B cell (primary cell): ENCODE measurements at places on chromosomes 6 and 20.

DNA sequence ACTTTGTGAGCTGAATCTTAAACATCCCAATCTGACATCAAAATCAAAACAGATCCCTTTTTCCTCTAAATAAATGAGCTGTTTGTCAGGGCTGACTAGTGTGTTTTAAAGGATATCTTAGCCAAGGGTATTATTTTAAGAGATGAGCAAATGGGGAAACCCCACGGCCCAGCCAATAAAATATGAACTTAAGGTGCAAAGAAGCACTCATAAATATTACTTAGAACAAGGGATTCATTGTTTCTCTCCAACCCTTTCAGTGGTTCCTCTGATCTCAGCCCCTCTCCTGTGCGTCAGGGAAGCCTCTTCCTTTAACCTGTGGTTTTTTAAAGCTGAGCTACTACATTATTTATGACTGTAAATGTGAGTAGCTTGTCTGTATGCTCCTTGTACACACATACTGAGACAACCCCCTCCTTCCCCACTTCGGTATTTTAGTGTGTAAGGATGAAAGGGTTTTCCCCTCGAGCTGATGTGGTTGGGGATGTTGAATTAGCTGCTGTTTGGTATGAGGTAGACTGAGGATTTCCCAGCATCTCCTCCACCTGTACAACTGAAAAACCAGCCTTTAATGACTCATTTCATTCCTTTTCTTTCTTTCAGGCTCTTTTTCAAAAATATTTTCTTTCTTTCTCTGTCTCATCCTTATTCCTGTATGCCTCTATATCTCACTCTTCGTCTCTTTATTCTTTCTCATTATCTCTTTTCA is 6.5 kb downstream of the BMP5 start:
- DNase-seq = no peak

GRCh38 chr6:108562503-108562993 is 1.8 kb downstream of the FOXO3 start:
- peak; percentile 31 for DNase-seq

DNA sequence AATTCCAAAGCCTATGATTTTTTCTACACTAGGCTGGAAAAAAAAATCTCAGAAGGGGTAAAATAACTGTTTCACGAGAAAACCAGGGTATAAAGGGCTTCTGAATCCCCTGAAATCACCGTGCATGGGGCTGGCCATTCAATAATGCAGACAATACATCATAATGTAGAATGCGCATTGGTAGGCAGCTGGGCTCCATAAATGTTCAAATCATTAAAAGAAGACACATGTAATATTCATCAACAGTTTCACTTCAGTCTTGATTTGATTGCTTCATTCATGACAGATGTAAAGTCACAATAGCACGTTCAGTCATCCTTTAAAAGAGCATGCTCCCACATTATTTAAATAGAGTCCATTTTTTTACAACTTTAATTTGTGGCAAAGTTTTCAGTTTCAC is 20.5 kb downstream of the PTCHD4 start:
- no peak for DNase-seq

- DNase-seq = peak; percentile 71
These were observed 878 bp downstream of the HLA-C start for GRCh38 chr6:31270788-31271640.

- no peak for DNase-seq
These were observed 39.6 kb upstream of the STX16 start for GRCh38 chr20:58611236-58612030.

DNA sequence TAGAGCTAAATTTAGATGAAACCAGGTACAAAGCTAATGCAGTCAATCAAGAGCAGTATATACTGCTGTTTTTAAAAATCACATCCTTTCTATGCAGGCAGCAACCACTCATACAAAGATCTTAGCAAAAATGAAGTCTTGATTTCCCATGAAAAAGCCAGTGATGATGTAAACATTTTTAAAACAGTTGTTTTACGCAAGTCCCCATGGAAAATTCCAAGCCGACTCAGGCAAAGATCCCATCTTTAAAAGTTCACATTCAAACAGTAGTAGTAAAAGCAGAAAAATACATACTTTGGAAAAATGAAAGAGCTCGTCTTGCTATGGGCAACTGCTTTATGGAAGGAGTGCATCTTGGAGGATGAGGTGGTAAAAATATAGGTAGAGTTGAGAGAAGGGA is 84.0 kb downstream of the RCAN2 start:
- DNase-seq = no peak

DNA sequence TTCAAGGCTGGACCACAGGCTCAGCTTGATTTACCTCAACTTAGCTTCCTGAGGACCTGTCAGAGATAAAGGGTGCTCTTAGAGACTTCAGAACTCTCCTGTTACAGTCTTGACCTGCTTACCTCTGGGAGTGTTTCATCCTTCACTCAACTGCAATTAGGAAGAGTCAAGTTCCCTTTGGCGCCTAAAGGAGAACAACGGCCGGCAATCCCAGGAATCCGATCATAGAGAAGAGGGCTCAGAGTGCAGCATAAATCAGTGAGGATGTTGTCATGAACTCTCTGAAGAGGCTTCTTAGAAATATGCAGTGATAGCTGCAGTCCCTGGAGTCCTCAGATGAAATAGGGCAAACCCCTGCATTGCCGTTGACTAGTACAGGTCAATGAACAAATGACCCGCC is 36.4 kb downstream of the LYRM2 start:
- DNase-seq = no peak

DNA sequence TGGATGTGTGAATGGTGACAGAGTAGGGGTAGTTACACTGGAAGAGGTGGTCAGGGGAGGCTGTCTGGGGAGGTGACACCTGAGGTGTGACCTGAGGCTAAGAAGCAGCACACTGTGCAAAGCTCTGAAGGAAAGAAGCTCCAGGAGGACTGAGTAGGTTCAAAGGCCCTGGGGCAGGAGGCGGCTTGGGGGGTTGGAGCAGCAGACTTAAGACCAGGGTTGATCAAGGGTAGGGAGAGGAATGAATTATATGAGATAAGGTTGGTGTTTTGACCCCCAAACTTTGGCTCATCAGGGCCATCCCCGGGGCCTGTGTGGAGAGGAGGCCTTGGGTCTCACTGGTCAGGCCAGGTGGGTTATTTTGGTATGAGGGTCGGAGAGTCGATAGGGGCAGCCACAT is 166.1 kb downstream of the GRM4 start:
- DNase-seq = no peak

DNA sequence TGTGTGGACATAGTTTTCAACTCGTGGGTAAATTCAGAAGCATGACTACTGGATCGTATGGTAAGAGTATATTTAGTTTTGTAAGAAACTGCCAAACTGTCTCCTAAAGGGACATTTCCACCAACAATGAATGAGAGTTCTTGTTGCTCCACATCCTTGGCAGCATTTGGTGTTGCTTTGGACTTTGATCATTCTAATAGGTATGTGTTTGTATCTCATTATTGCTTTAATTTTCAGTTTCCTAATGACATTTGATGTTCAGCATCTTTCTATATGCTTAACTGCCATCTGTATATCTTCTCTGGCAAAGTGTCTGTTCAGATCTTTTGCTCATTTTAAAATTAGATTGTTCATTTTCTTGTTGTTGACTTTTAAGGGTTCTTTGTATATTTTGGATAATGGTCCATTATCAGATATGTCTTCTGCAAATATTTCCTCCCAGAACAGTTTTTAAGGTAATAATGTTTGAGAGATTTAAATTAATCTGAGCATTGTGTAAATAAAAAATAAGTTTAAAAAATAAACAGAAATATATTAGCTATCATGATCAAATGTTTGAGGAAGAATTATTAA is 138.7 kb downstream of the CCDC170 start:
- no peak for DNase-seq

- DNase-seq = peak; percentile 32
These were observed 36.9 kb upstream of the FANCE start for GRCh38 chr6:35415065-35415891.

DNA sequence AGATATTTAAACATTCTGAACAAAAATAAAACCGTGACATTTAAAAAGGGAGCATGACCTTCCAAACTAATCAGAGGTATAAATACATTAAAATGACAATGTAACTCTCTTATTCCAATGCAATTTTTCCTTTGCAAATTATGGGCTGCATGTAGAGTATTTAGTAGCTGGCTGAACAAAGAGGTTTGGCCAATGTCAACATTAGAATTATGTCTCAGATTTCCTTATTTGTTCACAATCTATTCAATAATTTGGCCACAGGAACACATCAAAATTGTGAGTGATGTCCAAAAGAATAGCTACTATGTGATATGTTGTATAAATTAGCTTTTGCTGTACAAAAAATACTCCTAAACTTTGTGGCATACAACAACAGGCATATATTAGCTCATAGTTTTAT is 580.0 kb upstream of the MARCKS start:
- DNase-seq = no peak

DNA sequence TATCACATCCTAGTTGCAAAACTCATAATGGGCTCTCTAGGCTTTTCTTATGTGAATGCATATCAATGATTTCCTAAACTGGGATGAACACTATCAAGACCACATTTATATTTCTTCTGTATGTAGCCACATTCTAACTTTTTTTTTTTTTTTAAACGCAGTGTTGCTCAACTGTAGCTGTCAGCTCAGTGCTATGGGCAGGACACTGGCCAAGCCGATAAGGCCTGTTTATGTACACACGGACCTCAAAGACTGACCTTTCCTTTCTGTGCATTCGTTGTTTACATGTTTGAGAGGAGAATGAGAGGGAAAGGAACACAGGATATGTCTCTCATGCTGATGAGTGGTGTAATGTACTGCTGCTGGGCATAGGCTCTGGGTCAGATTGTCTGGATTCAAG is 75.1 kb upstream of the B3GAT2 start:
- no peak for DNase-seq

DNA sequence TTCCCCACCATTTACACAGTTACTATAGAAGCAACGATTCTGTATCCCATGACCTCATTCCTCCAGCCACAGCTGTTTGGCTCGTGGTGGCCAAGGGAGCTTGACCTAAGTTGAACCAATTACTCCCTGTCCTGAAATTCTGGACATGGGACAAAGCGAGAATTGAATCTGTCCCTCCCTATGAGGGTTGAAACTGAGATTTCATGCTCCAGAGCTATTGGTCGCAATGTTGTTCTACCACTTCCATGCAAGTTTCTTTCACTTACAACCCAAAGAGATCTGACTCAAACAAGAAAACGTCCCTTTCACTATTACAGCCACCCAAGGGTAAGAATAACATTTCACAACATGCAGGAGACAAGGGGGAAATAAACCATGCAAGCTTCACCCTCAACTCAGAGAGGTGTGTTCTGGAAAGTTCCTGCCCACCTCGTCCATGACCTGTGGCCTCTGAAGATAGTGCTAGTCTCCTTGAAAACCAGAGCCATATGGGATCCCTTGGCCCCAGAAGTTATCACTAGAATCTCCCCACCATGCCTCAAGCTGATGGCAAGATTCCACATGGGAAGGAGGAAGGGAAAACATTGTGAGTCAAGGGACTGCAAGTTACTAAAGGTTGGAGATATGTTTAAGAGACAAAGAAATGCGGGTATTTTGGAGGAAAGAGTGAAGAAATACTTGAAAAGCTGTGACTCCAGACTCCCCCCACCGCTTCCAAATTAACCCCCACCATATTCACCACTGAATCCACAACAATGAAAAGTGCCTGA is 74.5 kb upstream of the SRSF6 start:
- no peak for DNase-seq

- DNase-seq = no peak
These were observed 25.9 kb upstream of the TGM2 start for GRCh38 chr20:38190936-38191371.
